ENCODE measurements at places on chromosomes 2 and 18.

- DNase-seq, result no peak
Measured at GRCh38 chr2:176822060-176822459, 390.5 kb upstream of the HNRNPA3 start.

DNA sequence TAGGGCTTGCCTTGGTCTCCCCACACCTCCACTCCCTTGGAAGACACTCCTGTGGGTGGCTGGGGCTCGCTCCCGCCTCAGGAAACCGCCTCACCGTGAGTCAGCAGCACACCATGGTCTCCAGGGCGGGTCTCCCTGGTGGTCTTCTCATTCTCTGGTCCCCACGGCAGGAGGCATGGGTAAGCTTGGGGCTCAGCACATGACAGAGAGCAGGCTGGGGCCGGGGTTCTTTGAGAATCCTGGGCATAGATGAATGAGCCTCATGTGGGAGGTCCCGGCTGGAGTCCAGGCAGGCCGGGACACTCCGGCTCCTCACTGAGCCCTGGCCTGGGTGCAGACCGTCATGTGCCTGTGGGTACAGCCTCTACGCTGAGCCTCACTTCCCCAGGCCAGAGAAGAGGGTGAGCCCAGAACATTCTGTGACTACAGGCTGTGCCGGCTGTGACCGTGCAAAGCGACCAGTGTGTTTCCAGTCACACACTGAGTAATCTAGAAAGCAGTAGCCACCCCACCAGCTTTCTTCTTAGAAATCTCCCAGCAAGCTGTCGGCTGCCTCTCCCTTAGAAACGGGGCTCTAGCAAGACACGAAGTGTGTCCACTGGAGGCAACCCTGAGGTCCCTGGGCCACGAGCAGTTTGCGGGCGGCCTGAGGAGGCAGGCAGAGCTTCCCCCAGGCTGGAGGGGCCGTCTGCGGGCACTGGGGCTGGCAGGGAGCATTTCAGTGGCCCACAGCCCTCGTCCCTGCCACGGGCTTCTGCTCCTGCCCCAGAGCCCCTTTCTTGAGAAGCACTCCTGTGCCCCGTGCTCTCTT is 93.1 kb downstream of the RHOB start:
- no peak for DNase-seq

DNA sequence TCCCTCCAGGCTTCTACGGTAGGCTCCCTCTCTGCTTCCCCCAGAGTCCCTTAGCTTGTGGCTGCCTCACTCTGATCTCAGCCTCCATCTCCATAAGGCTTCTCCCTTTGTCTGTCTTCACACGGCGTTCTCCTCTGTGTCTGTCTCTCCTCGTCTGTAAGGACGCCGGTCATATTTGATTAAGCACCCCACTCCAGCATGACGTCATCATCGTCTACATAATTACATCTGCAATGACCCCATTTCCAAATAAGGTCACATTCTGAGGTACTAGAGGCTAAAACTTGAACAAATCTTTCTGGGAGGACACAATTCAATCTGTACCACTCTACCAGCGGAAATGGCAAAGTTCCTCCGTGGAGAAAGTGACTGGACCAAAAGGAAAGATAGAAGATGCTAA is 8.3 kb upstream of the COL6A3 start:
- no peak for DNase-seq

GRCh38 chr2:3007135-3007534 is 370.5 kb downstream of the EIPR1 start:
- DNase-seq, result no peak

DNA sequence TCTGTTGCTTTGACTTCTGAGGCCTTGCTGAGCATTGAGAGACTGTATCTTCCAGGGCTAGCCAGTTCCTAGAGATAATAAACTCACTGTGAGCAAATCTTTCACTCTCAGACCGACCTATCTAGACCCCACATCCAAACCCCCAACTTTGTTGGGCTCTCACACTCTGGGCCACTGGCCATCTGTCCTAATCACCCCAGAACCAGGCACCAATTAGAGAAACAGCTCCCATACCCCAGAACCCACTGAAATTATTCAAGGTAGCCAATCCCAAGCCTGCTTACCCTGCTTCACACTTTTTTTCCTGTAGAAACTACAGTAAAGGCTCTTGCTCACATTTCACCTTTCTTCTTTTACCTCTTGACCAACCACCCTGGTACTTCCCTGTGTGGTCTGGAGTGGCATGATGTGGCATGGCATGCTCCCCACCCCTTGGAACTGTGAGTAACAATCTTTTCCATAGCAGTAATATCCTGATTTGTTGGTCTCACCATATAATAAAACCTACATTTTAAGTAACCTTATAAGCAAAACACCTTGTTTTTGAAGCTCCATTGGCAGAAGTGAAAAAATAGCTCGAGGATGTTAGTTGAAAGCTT is 55.2 kb downstream of the ANKRD12 start:
- DNase-seq, result no peak

- no peak for DNase-seq
Measured at GRCh38 chr2:120307482-120307881, 38.5 kb upstream of the INHBB start.

- DNase-seq, result no peak
Measured at GRCh38 chr2:166725927-166726924, 162.1 kb upstream of the XIRP2 start.

DNA sequence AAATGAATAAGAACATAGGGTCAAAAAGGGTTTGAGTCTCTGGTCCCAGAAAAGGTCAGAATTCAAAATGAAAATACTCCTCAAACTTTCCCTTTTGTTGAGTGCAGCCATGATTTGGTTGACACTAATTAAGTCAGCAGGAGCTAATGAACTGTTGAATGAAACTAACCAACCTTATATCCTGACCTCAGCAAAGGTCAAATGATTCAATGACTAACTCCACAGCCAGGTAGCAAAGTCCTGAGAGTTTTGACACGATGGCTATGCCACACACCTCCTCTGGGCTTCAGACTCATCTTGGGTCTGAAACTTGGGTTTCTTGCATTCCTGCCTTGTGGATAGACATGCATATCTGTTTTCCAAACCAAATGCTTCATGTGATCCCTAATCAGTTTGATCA is 172.3 kb downstream of the INO80D start:
- no peak for DNase-seq

- DNase-seq, result no peak
Measured at GRCh38 chr2:239291475-239292350, 109.1 kb downstream of the HDAC4 start.

DNA sequence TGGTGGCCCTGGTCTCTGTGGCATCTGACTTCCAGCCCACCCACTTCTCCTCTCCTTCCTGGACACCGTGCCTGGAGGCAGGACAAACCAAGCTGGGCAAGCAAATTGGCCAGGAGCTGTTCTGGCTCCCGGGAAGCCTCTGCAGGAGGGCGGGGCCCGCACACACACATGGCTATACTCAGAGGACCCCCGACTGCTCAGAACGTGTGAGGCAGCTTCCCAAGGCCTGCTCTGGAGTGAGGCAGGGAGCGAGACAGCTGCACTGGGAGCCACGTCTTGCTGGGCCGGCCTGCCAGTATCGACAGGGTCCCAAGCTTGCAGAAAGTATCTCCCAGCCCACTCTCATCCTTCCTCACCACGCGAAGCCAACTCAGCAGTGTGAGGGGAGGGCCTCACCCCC is 257.3 kb downstream of the TWIST2 start:
- no peak for DNase-seq
